ENCODE measurements at places on chromosomes 3 and 15.

GRCh38 chr15:62933386-62933785 lies 109.2 kb upstream of the TPM1 start:
- no peak for DNase-seq

- peak; percentile 72 for DNase-seq
Measured at GRCh38 chr3:42302924-42303634, 37.1 kb upstream of the CCK start.

DNA sequence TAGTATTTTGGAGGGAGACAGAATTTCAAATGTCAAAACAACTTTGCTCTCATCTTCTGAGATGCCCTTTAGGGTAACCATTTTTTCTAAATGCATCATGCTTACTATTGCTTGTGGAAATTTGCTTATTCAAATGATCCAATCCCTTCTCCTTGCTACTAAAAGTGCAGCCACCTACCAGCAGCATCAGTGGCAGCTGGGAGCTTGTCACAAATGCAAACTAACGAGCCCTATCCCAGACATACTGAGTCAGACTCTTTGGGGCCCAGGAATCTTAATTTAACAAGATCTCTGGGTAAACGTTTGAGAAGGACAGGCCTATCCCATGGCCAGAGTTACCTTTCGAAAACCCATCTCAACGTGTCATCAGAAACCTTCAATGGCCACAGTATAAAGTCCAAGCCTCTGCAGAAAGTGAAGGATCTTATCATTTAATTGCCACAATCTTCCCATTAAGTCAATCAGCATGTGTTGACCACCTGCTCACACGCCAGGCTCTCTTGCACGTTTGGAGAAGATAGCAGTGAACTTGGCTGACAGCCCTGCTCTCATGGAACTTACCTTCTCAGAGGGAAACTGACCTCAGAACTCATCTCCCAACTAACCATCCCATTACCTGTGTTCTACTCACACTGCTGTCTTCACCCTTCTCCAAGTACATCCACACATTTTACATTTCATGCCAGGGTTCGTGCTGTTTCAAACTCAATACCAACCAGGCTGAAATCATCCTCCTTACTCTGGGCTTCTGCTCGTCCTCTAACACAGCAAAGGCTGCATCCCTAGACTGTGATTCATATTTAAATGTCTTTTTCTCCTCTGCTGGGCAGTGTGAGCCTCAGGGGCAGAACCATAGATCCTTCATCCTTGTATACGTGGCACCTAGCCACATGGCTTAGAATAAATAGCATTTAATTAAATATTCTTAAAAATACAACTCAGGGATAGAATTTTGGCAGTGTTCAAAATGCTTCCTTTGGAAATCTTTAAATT lies 24.8 kb upstream of the VGLL4 start:
- no peak for DNase-seq

GRCh38 chr3:45572755-45573154 lies 21.8 kb upstream of the LIMD1 start:
- no peak for DNase-seq

DNA sequence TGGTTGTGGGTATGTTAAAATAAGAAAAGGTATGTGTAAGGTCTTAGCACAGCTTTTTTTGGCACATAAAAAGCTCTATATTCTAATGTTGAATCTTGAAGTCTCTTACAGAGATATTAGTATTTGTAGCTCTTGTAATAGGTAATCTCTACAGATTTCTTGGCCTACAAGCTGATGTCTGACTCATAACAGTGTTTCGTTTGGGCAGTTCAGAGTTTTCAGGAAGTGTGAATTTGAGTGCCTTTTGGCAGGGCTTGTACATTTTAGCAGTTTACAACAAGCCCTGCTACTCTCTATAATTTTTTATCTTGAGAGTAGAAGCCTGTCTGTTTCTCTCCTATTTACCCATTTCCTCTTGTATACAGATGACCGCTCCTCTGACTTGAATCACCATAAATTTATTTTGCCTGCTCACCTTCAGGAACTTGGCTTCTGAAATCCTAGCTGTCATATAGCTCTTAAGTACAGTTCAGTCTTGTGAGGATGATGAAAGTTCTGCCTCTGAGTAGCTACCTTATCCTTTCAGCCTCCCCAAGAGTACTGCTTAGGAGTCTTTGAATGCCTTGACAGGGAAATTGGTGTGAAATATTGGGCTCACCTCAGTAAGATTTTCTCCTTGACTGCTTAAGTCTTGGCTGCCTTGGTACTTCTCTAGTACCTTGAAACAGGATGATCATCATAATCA lies 419.9 kb upstream of the RARB start:
- no peak for DNase-seq

- DNase-seq: no peak
Measured at GRCh38 chr15:66496951-66497501, 536 bp downstream of the SNAPC5 start.

DNA sequence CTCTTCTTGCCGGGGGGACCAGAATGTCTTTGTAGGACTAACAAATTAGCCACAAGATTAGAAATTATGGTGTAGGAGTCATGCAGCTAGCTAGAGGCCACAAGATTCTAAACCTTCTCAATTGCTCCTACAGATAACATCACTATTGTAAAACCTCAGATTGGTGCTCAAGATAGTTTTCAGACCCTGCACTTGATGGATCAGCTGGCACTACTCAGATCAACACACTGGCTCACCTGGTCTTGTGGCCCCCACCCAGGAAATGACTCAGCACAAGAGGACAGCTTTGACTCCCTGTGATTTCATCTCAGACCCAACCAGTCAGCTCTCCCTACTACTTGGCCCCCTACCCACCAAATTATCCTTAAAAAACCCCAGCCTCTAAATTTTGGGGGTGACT lies 124.1 kb upstream of the RASGRP1 start:
- no peak for DNase-seq

GRCh38 chr15:74294010-74294409 lies 57.9 kb downstream of the CCDC33 start:
- DNase-seq: no peak

DNA sequence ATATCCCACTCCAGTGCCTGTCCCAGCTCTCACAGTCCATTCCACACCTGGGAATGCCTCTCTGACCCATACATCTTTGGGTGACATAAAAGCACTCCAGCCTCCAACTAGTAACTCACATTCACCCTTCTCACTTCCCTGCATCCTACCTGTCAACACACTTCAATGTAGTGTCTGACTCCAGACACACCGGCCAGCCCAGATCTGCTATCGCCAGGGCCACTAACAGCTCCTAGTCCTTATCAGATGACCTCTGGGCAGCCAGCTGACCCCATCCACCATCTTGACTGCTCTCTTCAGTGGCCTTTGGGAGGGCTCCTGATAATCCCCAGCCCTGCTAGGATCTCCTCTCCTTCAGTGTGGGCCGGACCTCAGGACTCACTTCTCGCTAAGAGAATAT lies 2.9 kb upstream of the MCM2 start:
- no peak for DNase-seq

- no peak for DNase-seq
Measured at GRCh38 chr3:5110337-5110736, 11.8 kb upstream of the ARL8B start.

- DNase-seq: no peak
Measured at GRCh38 chr15:41951571-41951970, 20.8 kb downstream of the EHD4 start.

DNA sequence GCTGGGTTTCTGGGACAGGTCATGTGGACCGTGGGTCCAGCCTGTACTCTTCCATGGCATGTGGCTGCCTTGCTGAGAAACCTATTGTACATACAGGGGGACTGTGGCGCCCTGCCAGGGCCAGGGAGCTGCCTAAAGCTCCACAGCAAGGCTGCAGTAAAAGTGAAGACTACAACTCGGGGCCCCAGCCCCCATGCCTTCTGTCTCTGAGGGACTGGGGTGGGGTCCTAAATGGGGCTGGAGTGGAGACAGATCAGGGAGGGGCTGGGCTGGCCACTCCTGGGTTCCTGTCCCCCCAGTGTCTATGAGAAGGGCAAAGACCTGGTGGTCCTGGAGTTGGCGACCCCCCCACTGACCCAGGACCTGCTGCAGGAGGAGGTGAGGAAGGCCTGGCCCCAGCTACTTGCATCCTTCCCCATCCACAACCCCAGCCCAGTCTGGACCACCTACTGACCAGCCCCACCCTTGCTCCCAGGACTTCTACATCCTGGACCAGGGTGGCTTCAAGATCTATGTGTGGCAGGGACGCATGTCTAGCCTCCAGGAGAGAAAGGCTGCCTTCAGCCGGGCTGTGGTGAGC lies 7.3 kb downstream of the VILL start:
- DNase-seq: no peak

- no peak for DNase-seq
Measured at GRCh38 chr3:175861916-175862315, 1002.8 kb downstream of the NAALADL2 start.

DNA sequence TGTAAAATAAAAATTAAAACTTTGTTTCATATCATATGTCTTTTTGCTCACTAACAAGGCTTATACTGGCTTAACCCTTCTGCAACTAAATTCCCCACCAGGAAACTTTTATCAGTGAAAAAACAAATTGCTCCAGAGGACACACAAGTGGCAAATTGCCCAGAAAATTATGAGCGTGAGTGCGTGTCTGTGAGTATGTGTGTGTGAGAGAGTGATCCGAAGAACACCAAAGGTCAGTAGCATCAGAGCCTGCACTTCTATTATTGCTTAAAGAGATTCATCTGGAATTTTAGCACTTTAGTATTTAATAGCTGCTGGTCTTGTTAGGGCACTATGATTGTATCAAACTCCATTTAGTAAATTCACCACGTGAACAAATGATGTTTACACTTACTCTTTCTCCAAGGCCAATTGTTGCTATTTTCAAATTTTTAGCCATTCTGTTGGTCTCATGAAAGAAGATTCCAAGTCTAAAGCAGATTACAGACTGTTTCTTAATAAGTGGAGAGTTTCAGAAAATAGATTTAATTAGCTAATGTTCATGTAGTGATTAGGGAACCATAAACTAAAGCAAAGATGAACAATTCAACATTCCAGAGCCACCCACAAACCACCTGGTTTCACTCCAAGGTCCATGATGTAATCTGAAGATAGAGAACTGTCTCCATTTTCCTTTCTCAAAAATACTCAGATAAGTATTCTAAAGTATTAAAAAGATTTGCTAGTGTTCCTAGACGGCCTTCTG lies 91.1 kb upstream of the IL12A start:
- DNase-seq: no peak

DNA sequence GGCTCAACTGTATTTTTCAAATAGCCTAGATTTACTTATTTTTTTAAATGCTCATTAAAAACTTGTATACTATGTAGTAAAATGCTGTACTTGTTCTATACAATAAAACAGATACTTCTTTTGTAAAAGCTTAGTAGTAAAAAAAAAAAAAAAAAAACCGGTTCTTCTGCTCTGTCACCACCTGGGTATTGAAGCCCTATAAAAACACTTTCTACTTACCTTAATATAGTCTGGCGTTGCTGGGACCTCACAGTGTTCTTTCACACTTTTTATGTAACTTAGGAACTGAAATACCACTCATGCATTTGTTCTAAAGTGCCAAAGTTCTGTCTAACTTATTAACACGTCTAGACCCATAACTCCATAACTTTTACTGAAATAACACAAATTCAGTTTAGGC lies 61.4 kb downstream of the TASOR start:
- no peak for DNase-seq

- DNase-seq: peak; percentile 28
Measured at GRCh38 chr15:69973102-69973714, 124.5 kb downstream of the TLE3 start.

GRCh38 chr3:23952646-23953045 lies 7.6 kb downstream of the NR1D2 start:
- no peak for DNase-seq

GRCh38 chr3:42345811-42346210 lies 64.6 kb downstream of the LYZL4 start:
- DNase-seq: peak; percentile 61

DNA sequence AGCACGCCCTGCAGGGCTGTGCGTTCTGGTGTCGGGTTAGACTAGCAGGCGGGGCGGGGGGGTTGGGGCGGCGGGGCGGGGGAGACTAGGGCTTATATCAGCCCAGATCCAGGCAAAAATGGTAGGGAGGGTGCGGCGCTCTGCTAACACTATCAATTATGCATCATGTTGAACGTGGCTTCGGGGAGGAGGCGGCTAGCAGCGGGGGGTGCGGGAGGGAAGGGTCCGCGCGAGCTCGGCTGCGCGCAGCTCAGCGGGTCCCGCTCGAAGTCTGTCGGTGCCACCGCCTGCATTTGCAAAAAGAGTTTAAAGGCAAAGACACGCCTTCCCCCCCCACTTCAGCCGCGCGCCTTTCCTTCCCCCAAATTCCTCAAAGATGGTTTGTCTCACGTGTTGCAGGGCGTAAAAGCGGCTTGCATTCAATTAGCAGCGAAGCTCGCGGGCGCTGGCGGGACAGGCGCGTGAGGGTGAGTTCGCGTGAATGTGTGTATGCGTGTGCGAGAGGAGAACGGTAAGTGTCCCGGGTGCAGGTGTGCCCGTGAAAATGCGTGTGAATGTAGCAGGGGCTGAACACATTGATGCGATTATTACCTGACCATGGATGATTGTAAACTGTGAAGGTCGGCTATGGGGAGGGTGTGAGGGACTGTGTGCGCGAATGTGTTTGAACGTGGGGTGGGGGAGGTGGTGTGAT lies at the start of gene ISLR2:
Gene ISLR2 (plus strand): TSS at position 432 of the 694 bp plus-strand sequence. CDS start 2,169 bp downstream, outside the sequence.
- no peak for DNase-seq

GRCh38 chr3:180749796-180750195 lies 70.5 kb upstream of the CCDC39 start:
- no peak for DNase-seq

DNA sequence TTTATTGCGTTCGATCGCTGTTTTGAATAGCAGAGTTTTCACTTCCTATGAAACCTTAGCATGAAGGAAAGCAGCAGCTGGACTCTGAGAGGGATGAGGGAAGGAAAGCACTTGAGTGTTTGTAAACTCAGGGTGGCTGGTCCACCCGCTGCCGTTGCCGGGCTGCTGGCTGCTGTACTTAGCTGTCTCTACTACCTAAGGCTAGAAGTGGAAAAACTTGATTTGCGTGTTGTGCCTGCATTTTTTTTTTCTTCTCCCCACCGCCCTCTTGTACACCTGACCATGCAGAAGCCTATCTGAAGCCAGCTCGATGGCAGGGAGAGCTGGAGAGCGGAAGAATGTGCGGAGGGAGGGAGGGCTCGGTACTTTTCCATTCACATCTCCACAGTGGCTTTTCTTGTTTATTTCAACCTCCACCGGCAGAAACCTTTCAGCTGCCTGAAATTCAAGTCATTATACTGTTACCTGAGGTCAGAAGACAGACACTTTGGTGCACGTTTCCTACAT lies 4.8 kb upstream of the BCL6 start:
- DNase-seq: peak; percentile 19

DNA sequence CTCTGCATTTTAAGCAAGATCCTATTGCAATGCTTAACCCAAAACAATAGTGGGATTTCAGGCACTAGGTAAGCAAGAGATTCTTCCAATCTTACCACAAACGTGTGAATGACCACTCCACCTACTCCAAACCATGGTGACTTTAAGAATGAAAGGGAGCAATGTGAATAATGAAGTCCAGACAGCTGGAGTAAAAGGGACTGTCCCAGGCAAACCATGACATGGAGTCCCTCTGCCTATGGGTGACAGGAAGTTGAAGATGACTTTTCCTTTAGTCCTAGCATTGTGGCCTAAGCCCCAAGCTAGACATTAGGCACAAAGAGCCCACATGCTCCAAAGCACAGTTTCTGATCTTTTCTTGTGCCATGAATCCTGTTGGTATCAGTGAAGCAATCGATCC lies 179.0 kb downstream of the SHQ1 start:
- DNase-seq: no peak
